ENCODE measurements at places on chromosomes 16 and 17. TPM values are rescaled to one million over a fixed set of nuclear protein-coding genes. Genes with fewer than 3 reads are reported as not detected.

Gene CRYM
- total RNA-seq = not detected

Gene TLCD3B
- 0.34 TPM for total RNA-seq

Gene GGT6
- not detected for total RNA-seq

Gene FOXC2
- 4.8 TPM for total RNA-seq

Gene SEPTIN12
- total RNA-seq = not detected

Gene SEPTIN1
- total RNA-seq = not detected

Gene TBC1D3E
- 0.89 TPM for total RNA-seq

Gene TBC1D3B
- total RNA-seq = 3.2 TPM

Gene DOC2B
- 11.8 TPM for total RNA-seq

Gene HBA1
- not detected for total RNA-seq

Gene GHDC
- total RNA-seq = 10.9 TPM
